ENCODE measurements at places on chromosomes 1 and 21.

GRCh38 chr1:113125517-113125916, 52.5 kb downstream of the LRIG2 start:
- DNase-seq = no peak

DNA sequence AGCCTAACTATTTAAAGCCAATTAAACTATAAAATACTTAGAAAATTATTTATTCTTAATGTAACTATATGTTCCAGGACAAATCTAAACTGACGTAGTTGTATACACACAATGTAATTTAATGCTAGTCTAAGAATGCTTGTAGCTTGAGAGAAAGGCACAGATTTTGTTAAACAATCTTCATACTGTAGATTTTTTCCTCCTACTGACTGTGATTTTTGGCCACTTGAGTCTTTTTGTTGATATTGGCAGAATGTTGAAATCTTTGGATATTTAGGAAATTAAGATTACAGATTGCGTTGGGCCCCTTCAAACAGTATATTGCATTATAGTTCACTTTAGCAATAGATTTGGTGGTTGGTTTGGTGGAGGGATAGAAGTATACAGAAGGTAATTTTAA, 40.5 kb downstream of the ATF3 start:
- DNase-seq = no peak

DNA sequence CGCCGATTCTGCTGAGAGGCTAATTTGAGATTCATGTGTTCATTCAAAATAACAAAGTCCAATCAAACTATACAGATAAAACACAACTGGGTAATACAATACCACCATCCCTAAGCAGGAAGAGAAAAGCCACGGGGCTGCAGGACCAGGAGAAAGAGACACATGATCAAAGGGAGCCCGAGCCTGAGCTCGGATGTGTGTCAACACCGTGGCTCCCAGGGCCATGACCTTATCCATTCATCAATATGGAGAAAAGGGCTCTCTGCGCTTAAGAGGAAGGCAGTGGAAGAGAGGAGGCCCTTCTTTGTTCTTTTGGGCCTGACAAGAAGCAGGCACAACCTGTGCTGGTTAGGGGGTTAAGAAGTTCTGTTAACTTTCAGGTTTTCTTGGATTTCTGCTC, 56.7 kb downstream of the HUNK start:
- no peak for DNase-seq

- DNase-seq = peak; percentile 51
These were observed 232.0 kb upstream of the PLXNA2 start for GRCh38 chr1:208475951-208476845.

DNA sequence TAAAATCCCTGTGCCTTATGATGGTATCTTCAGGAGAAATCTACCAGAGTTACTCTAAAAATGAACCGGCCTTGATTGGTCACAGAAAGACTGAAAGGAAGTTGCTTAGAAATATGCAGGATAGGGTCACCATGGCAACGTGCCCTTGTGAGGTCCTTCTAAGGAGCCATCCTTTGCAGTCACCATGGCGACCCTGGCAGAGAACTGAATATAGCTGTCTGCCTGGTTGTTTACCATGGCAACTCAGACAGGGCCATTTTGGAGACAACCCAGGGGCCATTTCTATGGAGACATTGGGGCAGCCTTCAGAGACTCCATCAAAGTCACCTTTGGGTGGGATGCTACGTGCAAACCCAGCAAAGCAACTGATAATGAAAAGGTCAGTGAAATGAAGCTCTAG, 43.0 kb downstream of the SNX7 start:
- DNase-seq = no peak

GRCh38 chr1:174654560-174654959, 206.8 kb downstream of the GPR52 start:
- no peak for DNase-seq

DNA sequence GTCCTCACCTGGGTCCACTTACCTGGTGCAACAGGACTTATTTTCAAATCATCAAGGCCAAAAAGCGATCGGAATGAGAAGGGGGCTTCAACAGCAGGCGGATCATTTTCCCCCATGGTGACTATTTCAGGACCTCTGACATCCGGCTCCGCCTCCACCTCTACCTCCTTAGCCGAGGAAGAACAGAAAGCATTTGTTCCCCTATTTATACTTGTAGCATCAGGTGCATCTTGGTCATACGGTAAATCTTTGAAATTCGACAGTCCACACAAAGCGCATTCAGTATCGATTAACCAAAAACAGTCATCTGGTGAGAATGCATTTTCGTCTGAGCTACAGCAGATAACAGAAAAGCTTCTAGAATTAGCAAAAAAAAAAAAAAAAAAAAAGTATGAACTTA, 550 bp downstream of the TMPRSS3 start:
- no peak for DNase-seq

GRCh38 chr21:18369115-18369514, 34.5 kb downstream of the TMPRSS15 start:
- DNase-seq = no peak

- DNase-seq = no peak
These were observed 65.9 kb downstream of the DNTTIP2 start for GRCh38 chr1:93813076-93813475.

GRCh38 chr1:221856228-221857093, 114.6 kb upstream of the DUSP10 start:
- DNase-seq = no peak
